Mucosa of descending colon (tissue), 3 donors: ENCODE measurements at places on chromosomes 1 and 21. TPM values are rescaled to one million over a fixed set of nuclear protein-coding genes. Genes with fewer than 3 reads are reported as not detected.
A peak's percentile ranks its signal among the peaks of the same experiment; 100 is the strongest.

- DNase-seq, result no peak
Measured at GRCh38 chr1:226506021-226506420, 42.5 kb upstream of the STUM start.

DNA sequence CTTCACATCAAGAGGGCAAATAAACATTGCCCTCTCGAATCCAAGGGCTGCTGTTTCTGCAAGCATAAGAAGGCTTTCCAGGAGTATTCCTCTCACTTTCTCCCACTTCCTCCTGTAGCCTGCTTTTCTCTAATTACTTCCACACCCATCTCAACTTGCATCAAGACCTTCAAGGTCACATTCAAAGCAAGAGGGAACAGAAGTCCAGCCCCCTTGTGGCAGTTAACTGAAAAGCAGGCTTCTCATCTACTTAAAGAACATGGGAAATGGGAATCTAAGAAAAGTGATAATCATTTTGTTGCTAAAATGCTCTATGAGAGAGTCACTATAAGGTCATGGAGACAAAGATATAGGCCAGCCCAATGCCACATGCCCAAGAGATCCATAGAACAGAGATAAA, 874.4 kb downstream of the KCNT2 start:
- DNase-seq, result no peak

DNA sequence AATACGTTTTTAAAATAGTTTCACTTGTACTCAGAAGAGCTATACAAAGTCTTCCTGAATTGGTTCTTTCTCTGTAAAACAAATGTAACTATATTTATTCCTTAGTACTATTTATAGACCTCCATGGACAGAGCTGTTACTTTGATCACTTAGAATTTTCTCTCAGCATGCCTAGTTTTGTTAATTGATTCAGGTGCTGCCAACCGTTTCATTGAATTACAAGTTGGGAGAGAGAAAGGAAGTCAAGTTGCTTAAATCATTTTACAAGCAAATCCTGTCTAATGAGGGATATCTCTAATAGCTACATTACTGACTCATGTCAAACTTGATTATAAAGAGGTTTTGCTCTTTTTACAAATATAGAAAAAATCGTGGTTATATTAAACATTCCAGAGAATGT, 241.0 kb downstream of the FMN2 start:
- DNase-seq, result no peak

DNA sequence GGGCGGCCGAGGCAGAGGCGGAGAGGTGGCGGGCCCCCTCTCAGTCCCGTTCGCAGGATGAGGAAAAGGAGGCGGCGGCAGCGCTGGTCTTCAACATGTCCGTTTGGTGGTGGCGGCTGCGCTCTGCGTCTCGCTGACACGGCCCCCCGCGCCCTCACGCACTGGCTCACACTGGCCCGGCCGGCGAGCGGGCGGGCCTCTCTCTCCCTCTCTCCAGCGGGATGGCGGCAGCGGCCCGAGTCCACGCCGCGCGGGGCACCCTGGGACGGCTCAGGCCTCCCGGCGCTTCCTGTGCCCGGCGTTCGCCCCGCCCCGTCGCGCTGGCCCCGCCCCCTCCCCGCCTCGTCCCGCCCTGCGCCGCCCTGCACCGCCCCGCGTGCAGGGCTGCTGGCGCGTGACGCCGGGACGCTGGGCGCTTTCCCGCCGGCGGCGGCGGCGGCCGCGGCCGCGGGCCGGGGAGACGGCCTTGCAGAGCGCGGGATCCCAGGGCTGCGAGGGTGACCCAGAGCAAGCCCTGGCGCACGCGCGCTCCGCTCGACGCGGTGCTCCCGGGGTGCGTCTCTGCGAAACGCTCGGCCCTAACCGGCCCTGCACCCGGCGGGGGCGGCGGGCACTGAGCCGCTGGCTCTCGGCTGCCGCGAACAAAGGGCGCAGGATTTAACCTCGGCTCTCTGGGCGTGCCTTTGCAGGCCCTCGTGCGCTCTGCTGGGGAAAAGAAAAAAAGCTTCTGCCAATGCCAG, at the start of gene SCAF4:
TSS of gene SCAF4 (minus strand) at position 262 of the 740 bp plus-strand sequence. CDS start 426 bp downstream, outside the sequence.
- peak; percentile 93 for DNase-seq

DNA sequence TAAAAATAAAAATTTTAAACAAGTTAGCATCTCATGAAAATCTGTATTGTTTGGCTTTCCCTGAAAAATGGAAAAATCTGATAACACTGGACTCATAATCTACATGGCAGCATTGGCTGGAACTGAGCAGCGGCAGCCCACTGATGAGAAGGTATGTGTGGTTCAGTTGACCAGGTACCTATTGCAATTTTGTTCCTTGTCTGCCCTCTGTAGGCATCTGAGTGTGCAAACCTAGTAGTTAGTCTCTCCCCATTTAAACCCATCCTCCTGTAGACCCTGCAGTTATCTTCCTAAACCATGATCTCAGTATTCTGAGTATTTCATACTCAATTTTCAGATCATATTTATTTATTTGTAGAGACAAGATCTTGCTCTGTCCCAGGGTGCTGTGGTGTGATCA, 59.4 kb upstream of the SERBP1 start:
- no peak for DNase-seq

DNA sequence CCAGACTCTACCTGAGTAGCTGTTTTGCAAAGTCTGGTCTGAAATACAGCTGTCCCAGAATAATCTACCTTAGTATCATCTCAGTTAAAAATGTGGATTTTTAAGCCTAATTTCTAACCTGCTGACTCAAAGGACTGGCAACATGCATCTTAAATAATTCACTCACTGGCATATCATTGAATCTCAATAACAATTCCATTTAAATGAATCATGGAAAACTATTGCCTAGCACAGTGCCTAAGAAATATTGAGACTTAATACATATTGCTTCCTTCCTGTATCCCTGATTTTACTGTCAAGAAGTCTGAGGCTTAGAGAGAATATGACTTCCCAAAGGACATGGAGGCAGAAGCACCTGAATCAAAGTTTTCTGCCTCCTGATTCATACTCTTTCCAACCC, 3.1 kb downstream of the CCDC190 start:
- DNase-seq, result no peak

- peak; percentile 68 for DNase-seq
Measured at GRCh38 chr1:214280386-214281020, 456 bp upstream of the SMYD2 start.

DNA sequence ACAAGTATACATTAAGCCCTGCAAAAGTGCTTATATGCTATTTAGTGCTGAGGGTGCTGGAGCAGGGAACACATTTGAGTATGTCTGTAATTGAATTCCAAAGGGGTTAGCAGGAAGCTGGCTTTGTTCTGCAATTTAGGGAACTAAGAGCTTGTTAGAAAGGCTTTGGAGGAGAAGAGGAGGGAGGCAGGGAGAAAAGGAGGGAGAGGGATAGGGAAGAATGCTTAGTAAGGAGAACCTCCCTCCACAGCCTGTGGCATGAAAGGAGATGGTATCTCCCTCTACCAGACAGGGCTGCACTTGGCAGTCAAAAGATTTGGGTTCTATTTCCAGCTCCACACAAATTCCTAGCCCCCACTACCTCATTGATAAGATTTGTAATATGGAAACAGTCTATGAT, 217.8 kb downstream of the DAB1 start:
- DNase-seq, result no peak

DNA sequence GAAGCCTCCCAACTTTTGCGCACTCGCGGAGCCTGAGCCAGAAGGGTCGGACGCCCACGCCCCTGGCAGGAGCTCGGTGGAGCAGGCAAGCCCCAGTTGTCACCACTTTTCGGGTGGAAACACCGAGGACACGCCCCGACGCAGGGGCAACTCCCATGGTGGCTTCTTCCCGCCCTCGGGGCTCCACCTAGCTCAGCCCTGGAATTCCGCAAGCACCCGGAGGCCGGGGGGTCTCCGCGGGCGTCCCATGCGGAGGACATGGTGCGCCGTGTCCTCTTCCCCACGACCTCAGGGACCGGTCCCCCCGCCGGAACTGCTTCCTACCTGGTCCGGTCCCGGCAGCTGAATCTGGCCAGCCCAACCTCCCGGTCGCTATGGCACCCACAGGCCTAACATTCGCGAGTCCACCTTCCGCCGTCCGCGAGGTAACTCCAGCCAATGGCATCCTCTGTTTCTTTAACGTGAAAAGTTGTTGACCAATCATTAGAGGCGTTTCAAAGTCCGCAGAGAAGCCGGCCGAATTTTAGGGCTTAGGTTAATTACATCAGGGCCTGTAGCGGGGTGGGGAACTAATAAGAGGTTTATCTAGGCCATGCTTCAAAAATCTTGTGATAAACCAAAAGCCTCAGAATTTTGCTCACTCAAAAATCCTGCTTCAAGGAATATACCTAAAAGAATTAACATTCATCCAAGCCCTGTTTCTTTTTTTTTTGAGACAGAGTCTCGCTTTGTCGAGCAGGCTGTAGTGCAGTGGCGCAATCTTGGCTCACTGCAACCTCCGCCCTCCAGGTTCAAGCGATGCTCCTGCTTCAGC, at the start of gene STPG1:
TSS of gene STPG1 (minus strand) at position 433 of the 814 bp plus-strand sequence. CDS start 12,394 bp downstream, outside the sequence.
- peak; percentile 88 for DNase-seq

GRCh38 chr1:223556414-223557129, 108.9 kb downstream of the CAPN8 start:
- DNase-seq, result peak; percentile 80

DNA sequence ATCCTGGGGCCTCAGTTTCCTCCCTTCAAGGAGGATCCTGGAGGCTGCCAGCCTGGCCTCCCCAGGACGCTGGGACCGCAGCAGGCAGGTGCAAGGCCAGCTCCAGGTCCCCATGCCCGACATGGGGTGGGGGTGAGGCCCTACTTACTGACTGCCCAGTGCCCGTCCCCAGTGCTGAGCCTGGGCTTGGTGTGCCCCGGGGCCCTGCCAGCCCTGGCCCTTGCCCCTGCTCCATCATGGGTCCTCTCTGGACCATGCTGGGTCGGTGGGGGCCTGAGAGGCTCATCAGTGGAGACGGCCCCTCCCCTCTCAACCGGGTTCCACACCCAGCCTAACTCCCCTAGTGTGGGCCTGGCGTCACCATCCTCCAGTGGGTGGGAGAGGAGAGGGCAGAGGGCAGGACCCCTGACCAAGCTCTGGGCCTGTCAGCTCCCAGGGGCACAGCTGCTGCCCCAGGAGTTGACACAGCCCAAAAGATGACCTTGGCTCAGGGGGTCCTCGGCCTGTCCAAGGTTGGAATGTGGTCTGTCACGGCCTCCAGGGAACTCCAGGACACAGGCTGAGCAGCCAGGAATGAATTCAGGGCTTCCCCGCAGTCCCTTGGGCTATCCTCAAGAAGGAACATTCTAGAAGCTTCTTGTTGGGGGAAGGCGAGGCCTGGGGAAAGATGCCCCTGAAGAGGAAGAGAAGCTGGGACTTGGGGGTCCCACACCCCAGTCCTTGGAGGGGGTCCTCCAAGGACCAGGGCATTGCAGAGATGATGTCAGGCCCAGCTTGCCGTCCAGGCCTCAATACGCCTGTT, 17.6 kb upstream of the ARF1 start:
- no peak for DNase-seq

GRCh38 chr21:31802331-31802730, 70.4 kb upstream of the SCAF4 start:
- no peak for DNase-seq

Gene PSRC1
- 4.2 TPM for total RNA-seq

Gene SFN
- total RNA-seq, result 282 TPM

Gene TOMM40L
- total RNA-seq, result 24.5 TPM

Gene KRTAP13-2
- total RNA-seq, result 15.0 TPM

Gene PLEKHA6
- total RNA-seq, result 154 TPM

Gene DNAJC28
- 3.0 TPM for total RNA-seq

Gene SMCP
- total RNA-seq, result not detected

Gene MYOC
- total RNA-seq, result 0.75 TPM

Gene LACTBL1
- total RNA-seq, result not detected

Gene S100A16
- 139 TPM for total RNA-seq

Gene GBP6
- not detected for total RNA-seq
